ENCODE measurements at places on chromosomes 2 and 18.

- DNase-seq, result no peak
Observed at GRCh38 chr2:152910970-152911369, 192.6 kb downstream of the ARL6IP6 start.

GRCh38 chr18:79796016-79796415, 1.7 kb upstream of the KCNG2 start:
- no peak for DNase-seq

DNA sequence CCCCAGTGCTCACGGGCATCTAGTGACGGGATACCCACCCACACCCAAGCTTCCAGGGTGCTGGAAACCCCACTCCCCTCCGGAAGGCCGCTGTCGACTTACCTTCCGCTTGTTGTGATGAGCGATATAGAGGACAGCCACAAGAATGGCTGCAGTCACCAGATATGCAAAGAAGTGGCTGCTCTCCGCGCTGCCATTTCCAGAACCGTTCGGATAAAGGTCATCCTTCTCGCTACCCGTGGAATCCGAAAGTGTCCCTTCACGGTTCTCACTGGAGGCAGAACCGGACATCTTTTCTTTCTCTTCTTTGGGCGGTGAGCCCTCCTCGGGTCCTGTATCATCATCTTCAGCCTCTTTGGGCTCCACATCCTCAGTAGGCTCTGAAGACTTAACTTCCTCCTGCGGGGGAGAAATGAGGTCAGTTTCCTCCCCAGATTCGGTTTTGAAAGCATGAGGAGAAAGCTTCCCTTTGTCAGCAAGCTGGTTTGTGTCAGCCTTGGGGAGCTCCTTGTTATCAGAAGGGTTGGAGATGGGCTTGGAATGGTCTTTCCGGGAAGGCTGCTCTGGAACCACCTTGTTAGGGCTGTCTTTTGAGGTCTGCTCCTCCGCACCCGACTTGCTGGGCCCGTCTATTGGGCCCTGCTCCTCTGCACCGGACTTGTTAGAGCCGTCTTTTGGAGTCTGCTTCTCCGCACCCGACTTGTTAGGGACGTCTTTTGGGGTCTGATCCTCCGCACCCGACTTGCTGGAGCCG, 1.2 kb downstream of the TGOLN2 start:
- no peak for DNase-seq

- no peak for DNase-seq
Observed at GRCh38 chr2:109615637-109616144, 1.5 kb downstream of the SOWAHC start.

- no peak for DNase-seq
Observed at GRCh38 chr18:65498605-65499004, 252.2 kb upstream of the CDH7 start.

DNA sequence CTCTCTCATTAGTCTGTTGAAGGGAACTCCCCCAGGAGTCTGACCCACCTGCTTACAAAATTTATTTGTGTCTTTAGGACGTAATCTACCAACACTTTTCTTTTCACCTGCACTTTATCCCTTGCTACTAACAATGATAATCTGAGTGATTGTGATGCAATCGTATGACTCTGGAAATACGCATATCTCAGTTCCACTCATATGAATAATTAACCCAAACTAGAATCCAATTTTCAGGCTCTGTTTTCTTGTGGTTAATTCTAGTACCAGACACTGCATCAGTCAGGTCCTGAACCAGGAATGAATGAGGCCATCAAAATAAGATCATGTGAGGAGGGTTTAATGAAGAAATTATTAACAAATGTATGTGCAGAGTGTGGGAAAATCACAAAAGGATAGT, 158.4 kb upstream of the SRD5A2 start:
- no peak for DNase-seq
